Left kidney (tissue), 8 donors: ENCODE measurements at places on chromosomes 13 and 19.

DNA sequence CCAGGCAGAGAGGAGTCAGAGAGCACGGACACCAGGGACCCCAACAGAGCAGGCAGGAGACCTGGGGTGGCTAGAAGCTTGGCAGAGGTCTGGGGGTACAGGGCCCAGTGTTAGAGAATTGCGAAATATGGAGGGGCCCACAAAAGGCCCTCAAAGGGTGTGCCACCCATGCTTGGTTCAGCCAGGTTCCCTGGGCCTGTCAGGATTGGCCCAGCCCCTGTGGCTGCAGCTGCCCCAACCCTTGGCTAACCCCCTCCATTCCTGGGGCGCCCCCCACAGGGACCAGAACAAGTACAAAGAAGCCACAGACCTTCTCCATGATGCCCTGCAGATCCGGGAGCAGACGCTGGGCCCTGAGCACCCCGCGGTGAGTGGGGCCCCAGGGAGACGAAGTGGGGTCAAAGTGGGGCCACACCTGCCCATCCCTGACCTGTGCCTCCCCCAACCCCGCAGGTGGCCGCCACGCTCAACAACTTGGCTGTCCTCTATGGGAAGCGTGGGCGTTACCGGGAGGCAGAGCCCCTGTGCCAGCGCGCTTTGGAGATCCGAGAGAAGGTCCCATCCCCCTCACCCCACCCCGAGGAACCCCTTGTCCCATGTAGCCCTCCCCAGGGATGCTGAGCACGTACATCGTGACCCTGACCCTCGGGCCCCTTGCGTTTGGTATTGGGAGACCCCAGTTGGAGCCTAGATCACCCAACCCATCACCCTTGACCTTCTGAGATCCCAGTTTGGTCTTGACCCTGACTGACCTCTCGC lies 8.0 kb downstream of the KLC3 start:
- DNase-seq: no peak

GRCh38 chr19:34128558-34129250 lies 43.6 kb upstream of the LSM14A start:
- DNase-seq: no peak

GRCh38 chr19:3270902-3271301 lies 46.4 kb downstream of the CELF5 start:
- no peak for DNase-seq

DNA sequence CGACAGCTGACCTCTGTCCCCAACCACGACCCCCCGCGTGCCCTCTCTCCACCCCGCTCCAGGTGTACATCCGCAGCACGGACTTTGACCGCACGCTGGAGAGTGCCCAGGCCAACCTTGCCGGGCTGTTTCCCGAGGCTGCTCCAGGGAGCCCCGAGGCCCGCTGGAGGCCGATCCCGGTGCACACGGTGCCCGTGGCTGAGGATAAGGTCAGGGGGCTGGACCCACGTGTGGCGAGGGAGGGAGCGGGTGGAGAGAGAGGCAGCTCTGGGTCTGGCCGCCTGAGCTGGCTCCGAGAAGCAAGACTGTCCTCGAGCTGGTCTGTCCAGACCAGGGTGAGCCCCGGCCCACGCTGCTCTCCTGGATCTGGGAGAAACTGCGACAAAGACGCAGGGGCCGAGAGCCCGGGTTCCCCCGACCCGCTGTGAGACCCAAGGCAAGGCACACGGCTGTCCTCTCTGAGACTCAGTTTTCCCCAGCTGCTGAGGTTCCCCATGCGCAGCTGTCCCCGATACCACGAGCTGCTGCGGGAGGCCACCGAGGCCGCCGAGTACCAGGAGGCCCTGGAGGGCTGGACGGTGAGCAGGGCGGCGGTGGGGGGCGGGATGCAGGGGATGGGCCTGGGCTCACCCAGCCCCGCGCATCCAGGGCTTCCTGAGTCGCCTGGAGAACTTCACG lies 1.5 kb downstream of the ACP4 start:
- DNase-seq: no peak

- no peak for DNase-seq
Measured at GRCh38 chr13:27794921-27795717, 2.8 kb downstream of the GSX1 start.

DNA sequence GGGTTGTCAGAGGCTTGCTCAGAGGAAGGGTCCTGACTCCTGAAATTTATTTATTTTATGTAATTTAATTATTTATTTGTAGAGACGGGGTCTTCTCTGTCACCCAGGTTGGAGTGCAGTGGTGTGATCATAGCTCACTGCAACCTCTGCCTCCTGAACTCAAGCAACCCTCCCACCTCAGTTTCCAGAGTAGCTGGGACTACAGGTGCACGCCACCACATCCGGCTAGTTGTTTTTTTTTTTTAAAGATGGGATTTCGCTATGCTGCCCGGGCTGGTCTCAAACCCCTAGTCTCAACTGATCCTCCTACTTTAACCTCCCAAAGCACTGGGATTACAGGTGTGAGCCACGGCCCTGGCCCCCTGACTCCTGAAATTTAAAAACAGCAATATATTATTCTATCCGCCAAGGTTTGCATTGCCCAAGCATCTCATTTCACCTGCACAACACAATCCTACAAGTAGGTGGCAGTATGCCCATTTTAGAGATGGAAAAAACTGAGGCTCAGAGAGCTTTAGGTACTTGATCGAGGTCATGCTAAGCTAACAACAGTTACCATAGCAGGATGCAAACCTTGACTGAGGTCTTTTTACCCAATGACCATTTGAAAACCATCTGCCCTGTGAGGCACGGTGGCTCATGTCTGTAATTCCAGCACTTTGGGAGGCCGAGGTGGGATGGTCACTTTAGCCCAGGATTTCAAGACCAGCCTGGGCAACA lies 18.1 kb downstream of the ARHGEF18 start:
- no peak for DNase-seq

DNA sequence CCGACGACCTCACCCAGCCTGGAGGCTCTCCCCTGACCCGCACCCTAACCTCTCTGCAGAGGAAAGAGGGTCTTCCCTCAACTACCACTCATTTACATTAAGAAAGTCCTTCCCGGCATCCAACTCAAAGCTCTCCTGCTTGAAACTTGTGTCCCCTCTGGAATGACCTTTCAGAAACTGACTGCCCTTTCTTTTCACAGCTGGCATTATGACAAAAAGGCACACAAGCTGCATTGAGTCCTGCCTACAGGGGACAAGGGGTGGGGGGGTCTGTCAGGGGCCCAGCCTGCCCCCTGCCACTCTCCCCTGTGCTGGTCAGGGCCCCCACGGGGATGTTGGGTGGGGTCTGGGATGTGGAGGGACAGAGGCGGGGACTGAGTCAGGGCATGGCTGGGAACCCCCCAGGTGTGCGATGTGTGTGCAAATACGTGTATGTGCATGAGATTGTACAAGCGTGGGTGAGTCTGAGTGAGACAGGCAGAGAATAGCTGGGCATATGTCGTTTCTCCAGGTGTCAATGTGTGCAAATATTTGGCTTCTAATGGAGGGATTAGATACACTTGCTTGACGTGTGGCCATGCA lies 2.0 kb downstream of the COL5A3 start:
- DNase-seq: no peak

GRCh38 chr13:22227895-22228294 lies 557.0 kb downstream of the FGF9 start:
- DNase-seq: no peak

DNA sequence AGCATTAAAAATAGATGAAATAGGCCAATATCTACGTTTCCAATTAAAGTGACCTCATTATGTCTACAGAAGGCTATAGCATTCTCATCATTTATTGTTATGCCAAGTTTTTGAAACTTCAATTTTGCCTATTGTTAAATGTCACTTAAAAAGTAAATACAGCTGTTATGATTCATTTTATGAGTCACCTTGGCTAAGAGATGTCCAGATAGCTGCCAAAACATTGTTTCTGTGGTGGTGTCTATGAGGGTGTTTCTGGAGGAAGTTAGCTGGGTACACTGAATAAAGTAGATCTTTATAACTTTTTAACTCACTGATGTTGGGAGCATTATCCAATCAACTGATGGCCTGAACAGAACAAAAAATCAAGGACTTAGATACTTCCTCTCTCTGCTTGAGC lies 1209.7 kb upstream of the PCDH9 start:
- no peak for DNase-seq

DNA sequence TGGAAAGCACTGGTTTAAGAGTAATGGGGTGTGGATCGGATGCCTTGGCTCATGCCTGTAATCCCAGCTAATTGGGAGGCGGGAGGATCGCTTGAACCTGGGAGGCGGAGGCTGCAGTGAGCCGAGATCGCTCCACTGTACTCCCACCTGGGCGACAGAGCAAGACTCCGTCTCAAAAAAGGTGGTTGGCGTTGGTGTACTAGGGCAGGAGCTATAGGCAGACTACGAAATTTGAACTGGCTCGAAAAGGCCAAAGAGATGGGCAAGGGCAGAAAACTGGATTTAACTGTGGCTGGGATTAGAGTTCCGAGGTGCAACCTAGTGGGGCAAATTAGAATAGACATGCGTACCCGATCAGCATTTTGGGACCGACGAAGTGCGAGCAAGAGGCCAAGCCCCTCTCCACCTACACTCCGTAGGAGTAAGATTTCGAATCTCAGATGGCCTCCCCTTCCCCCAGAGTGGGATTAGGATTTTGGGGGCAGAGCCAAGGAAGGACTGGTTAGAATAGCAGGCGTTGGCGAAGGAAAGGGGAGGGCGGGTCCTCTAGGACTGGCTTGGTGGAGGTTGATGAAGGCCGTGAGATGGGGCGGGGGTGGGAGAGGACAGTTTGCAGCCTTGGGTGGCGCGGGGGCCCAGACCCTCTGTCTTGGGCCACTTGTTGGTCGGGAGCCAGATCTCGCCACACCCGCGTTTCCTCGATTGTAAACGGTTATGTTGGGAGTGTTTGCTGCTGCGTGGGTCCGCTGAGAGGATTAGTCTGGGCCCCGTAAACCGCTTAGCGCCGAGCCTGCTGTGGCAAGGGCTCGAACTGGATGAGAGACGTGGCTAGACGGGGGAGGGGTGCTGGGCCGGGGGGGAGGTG lies 2.0 kb upstream of the INAFM1 start:
- no peak for DNase-seq

DNA sequence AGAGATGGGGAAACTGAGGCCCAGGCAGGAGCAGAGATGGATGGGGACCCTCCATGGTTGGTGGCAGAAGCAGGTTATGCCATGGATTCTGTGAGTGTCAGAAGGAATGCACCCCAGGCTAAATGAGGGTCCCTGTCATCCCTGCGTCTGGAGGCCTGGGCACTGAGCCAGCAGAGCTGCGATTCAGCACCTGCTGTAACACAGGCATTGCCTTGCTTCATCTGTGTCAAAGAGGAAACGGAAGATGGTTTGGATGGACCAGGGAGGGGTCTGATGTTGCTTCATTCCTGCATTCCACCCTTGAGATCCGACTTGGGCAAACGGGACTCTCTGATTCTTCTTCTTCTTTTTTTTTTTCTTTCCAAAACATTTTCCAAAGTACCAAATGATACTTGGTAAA lies 1.2 kb downstream of the C5AR1 start:
- no peak for DNase-seq

DNA sequence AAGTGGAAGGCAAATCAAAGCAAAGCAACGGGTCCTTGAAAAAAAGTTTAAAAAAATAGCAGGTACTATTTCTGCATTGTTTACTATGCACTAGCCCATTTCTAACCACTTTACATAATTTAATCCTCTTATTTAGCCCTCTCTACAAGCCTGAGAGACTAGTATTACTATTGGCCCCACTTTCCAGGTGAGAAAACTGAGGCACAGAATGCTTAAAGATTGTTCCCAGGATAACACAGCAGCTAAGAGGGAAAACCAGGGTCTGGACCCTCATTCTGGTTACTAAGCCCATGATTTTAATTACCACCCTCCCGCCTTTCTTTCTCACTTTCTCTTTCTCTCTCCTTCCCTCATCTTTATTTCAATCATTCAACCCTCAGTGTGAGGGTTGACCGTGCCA lies 5.7 kb downstream of the ZSWIM9 start:
- no peak for DNase-seq

GRCh38 chr13:101146101-101146898 lies 270.0 kb downstream of the NALCN start:
- no peak for DNase-seq
